T-cell (primary cell): ENCODE measurements at places on chromosomes 5 and 9.

DNA sequence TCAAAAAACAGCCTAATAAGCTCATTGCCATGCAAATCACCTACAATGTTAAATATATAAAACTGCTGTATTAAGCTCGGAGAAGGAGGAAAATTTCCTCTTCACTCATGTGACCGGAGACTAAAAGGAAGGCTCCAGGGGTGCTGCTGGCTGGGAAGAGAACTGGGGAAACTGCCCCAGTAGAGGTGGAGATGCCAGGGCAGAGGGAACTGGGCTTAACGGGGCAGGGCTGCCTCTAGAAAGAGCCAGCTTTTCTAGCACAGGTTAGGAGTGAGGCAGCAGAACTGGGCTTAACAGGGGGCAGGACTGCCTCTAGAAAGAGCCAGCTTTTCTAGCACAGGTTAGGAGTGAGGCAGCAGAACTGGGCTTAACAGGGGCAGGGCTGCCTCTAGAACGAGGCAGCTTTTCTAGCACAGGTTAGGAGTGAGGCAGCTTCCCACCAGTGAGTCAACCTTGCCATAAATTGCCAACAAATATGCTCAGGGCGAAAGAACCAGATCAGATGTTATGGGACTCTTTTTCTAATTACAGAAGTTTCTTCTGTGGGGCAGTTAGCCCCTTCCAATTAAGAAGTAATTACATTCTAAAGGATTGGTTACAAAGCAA is 115.3 kb downstream of the FANCC start:
- no peak for DNase-seq

GRCh38 chr5:115461506-115462290 is 82.9 kb downstream of the FEM1C start:
- DNase-seq = no peak

- no peak for DNase-seq
Observed at GRCh38 chr5:159536166-159536565, 205.9 kb upstream of the IL12B start.

- DNase-seq = no peak
Observed at GRCh38 chr5:18959535-18959934, 1028.5 kb downstream of the CDH18 start.
